Posterior cingulate gyrus (tissue), 11 donors: ENCODE measurements at places on chromosomes 7 and 10.

- DNase-seq: no peak
These were observed 226.3 kb upstream of the AGK start for GRCh38 chr7:141324870-141325269.

DNA sequence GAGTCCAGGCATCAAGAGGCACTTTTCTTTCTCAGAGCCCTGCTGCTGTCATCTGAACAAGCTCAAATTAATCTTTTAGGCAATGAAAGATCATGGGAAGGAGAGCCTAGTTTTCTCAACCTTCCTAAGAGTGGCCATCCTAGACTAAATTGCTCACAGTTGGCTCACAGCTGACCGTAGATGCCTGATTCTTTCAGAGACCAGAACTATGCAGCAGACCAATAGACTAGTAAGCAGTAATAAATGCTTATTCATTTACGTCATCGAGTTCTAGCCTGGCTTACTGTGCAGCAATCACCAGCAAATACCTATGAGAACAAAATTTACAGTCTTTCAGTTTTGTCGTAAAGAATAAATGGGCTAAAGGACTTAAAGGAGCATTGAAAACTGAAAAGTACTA lies 602.9 kb upstream of the GHITM start:
- DNase-seq: no peak

- no peak for DNase-seq
These were observed 80.0 kb downstream of the SHH start for GRCh38 chr7:155732286-155732685.

DNA sequence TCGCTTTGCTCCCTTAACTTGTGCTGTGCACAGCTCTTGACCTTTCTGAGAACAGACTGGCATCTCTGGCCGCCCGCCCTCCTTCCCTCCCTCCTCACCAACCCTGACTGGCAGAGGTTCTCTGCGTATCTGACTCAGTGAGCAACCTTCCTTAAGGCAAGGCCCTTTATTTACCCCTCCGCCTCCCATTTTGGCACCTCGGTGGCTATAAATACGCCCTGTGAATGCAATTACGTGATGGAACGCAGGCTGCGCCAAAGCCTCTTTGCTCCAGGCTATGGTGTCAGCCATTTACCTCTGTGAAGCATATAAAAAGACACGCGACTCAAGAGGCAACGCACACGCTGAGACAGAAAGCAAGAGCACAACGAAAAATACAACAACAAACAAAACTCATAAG lies 764.3 kb downstream of the SUGCT start:
- no peak for DNase-seq

- no peak for DNase-seq
These were observed 15.4 kb downstream of the TECTB start for GRCh38 chr10:112298581-112298980.

DNA sequence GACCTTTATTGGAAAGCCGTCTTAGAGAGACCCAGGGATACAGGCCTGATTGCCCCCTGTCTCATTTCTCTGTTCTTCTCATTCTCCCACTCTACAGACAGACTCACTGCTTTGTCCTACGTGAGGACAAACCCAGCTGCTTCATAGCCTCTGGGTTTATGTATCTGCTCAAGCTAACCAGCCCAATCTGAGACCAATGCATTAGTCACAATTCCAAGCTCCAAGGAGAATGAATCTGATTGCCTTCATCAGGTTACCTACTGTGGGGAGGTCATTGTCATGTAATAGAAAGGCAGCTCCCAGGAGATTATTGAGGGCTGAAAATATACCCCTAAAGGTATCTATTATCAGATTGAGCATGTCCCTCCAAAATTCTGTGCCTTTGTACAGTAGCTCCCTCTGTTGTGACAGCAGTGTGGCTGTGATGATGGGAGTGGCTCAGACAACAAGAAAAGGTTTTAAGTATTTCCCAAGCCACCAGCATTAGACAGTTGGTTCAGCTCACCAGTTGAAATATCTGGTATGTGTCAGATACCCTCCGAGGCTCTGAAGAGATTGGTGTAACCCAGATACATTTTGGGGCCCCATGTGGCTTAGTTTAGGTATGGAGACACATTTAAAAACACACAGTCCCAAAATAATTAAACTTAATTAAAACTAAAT lies 123.1 kb upstream of the EEPD1 start:
- no peak for DNase-seq

DNA sequence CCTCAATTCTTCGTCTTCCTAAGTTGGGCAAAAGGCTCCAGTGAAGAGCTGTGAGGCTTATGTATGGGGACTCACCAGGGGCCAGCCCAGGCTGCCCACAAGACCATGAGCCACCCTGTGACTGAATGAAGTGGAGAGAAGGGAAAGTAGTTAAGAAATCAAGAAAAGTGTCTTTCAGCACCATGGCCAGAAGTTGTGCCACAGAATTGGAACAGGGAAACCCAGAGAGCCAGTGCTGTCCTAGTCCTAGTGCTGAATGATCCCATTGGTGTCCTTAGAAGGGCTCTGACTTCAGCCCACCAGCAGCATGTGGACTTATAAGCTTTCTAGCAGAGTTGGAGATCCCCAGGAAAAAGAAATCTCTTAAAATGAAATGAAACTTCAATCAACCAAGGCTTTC lies 37.0 kb upstream of the CCSER2 start:
- no peak for DNase-seq

GRCh38 chr10:47109906-47110305 lies 190.1 kb upstream of the GDF10 start:
- no peak for DNase-seq

GRCh38 chr7:5406957-5407945 lies 16.4 kb downstream of the TNRC18 start:
- DNase-seq: no peak

GRCh38 chr7:119935418-119936025 lies 337.5 kb upstream of the KCND2 start:
- DNase-seq: no peak

- DNase-seq: no peak
These were observed 50.2 kb upstream of the GNA12 start for GRCh38 chr7:2894118-2894940.

- no peak for DNase-seq
These were observed 239.5 kb upstream of the PLXNA4 start for GRCh38 chr7:132815696-132816311.

- peak; percentile 61 for DNase-seq
These were observed at the start of gene CASD1 for GRCh38 chr7:94509264-94509886. Gene CASD1 (plus strand): TSS chr7:94509809. CDS start chr7:94510085, 276 bp downstream.

GRCh38 chr10:62037166-62037831 lies 135.8 kb downstream of the ARID5B start:
- DNase-seq: no peak
